Brain (organoid and tissue), 16 donors: ENCODE measurements at places on chromosomes 1 and 21. TPM values are rescaled to one million over a fixed set of nuclear protein-coding genes. Genes with fewer than 3 reads are reported as not detected.

The TRIM58 gene
- 0.19 TPM for polyA plus RNA-seq

The NMNAT2 gene
- polyA plus RNA-seq: 12.3 TPM

The C1orf74 gene
- polyA plus RNA-seq: 4.3 TPM

The OR2L2 gene
- not detected for polyA plus RNA-seq

The IVL gene
- not detected for polyA plus RNA-seq

The EXO1 gene
- 12.8 TPM for polyA plus RNA-seq

The PPP1R12B gene
- 5.9 TPM for polyA plus RNA-seq
